ENCODE measurements at places on chromosomes 3 and 15.

DNA sequence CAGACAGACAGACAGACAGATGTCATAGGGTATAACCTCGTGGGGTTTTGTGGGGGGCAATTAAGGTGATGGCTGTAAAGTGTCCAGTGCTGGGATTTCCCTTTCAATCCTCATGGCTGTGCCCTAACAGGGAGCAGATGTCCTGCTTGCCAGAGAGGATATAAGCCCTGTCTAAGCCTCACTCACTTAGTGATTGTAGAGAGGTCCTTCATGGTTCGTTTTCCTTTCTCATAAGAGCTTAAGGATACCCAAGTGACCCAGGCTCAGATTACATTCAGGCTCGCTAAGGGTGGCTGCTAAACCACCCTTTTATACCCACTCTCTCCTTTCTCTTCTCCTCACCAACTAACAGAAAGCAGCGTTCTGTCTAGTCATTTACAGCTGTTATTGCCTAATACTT is 19.2 kb downstream of the LYSMD2 start:
- no peak for DNase-seq

DNA sequence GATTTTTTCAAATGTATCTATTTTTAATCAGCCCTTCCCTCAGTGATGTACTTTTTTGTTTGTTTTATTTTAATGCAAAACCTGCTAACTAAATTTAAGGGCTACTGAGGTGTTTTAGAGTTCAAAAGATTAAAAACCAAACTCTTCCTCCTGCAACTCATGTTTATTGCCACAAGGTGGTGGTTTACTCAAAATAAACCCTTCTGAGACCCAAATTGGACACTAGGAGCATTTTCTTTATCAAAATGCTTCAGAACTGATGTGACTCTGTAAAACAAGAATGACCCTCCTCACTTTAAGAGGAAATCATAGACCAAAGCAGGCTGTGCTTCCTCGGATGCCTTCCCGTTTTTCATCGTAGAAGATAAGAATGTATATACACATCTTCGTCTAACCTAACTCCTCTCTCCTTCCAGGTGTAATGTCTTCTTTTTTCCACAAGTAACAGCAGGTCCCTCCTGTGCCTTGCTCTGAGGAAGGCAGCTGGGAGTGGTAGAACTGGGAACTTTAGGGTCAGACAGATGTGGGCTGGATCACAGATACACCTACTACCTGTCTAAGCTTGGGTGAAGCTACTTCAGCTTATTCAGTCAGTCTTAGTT is 2.9 kb upstream of the NME9 start:
- peak; percentile 52 for DNase-seq

DNA sequence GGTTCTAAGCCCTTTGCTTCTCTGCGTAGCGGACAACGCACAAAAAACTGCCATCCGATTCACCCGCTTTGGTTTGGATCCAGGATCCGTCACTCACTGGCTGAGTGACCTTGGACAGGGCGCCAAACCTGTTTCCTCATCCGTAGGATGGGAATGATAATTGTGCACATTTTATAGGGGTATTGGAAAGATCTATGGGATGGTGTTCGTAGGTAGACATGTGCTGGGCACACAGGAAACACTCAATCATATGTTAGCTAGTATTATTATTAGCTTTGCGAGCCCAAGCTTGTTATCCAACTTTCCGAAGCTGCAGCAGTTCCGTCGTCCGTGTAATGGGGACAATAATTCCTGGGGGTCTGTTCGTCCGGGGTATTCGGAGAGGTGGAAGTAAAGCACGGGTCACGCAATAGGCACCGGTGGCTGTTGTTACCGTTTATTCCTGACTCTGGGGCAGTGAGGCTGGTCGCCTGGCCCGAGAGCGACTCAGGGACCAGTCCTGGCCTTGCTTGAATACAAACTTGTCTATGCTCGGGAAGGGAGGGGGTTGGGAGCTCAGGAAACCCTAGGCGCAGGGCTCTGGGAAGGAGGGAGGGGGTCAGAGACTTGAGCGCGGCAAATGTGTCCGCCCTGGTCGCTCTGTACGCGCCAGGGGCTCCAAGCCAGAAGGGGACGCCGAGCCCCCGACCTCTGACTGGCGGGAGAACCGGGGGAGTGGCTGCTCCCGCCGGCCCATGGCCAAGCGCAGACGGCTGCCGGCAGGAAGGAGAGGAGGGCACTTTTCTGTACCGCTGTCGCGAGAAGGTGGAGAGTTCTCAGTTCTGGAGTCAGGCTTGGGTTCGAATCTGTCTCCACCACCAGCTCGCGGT is 1.3 kb downstream of the SPSB4 start:
- no peak for DNase-seq

DNA sequence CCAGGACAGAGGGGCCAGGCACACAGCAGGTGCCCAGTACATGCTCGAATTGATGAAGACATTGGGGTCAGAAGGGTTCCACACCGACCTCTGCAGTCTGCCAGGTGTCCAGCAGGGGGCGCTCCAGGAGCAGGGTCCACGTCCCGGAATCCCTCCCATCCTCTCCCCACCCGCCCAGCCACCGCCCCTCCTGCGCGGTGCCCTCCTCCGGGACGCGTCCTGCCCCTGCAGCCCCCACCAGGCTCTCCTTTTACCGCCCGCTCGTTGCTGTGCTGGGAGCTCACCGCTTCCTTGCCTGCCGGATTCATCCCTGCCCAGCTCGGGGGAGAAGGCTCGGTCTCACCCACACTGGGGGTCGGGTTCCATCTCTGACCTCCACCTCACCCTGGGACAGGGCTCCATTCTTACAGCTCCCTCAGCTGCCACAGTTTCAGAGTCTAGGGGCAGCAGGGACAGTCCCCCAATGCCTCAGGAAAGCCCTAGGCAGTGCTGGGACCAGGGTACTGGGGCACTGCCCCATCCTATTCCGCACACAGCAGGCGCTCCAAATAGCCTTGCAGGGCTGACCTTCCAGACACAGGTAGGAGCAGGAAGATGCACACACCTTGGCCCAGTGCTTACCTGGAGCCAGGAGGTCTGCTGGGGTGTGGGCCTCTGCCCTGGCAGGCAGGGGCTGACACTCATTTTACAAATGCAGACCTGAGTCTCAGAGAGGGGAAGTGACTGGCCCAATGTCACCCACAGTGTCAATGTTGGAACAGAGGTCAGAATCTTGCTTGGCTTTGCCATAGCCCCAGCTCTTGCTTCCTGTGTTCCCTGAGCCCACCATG is 31.0 kb downstream of the GRIP2 start:
- peak; percentile 35 for DNase-seq
